Lower lobe of right lung (tissue), 2 donors: ENCODE measurements at places on chromosomes 2 and 18. TPM values are rescaled to one million over a fixed set of nuclear protein-coding genes. Genes with fewer than 3 reads are reported as not detected.

- H3K4me1 ChIP-seq, result no peaks in the 10 kb centered on the region
- no peaks in the 10 kb centered on the region for H3K27me3 ChIP-seq
- H3K4me3 ChIP-seq, result no peak overlapping the region
- peaks cover 36% of the 10 kb centered on the region for H3K36me3 ChIP-seq
Measured at GRCh38 chr18:12474876-12475275, 67.1 kb downstream of the PRELID3A start.

DNA sequence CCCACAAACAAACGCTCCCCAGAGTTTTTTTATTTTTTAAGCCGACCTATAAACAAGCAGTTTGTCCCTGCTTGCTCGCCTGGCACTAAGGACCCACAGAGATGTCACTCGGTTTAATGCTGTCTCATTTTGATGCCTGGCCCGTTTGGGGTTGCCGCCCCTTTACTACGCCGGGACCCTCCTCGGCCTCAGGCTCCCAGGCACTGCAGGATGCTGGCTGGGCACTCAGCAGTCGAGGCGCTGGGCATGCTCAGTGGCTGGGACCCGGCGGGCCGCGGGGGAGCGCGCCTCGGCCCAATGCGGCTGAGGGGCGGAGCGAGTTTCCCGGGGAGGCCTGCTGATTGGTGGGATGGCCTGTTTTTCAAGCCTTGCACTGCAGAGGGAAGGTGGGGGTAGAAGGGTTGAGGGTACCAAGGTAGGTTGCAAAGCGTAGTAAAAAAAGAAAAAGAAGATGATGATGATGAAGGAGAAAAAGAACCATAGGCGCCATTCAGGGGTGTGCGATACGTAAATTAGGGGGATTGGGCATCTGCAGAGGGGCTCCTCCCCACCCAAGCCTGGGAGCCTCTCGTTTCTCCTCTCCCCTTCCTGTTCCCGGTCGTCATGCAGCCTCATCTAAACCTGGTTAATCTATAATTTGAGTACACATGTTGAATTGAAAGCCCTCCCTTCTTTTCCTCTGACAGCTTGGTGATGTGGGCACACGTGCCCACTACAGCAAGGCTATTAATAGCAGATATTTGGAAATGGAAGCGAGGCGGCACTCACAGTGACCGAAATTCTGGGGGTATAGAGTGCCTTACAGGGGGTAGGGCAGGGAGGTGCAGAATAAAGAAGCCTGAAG lies 1.5 kb upstream of the IRS1 start:
- peaks cover 10% of the 10 kb centered on the region for H3K27me3 ChIP-seq
- H3K4me3 ChIP-seq, result peak overlapping the region; percentile 77
- peaks cover 42% of the 10 kb centered on the region for H3K4me1 ChIP-seq
- peak overlapping the region; percentile 76 for H3K27ac ChIP-seq

DNA sequence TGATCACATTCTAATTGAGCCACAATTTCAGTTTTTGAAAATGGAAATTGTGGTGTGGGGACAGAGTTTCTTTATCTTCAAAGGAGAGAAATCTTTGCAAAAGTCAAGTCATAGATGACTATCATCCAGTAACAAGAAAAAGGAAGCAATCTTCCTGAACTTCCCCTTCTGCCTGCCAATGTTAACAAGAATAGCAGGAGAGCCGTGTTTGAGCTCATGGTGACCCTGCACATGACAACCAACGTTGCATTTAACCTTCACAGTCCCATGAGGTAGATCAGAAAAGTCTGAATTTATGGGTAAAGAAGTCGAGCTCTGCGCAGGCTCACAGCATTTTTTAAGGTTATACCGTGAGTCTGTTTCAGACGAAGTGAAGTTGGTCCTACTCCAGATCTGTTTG lies 454.9 kb downstream of the LPIN1 start:
- H3K36me3 ChIP-seq, result no peaks in the 10 kb centered on the region
- peaks cover 31% of the 10 kb centered on the region for H3K4me1 ChIP-seq
- DNase-seq, result no peak
- H3K27me3 ChIP-seq, result no peaks in the 10 kb centered on the region
- H3K27ac ChIP-seq, result no peak overlapping the region
- H3K4me3 ChIP-seq, result no peak overlapping the region

- H3K4me3 ChIP-seq, result no peak overlapping the region
- no peaks in the 10 kb centered on the region for H3K27me3 ChIP-seq
Measured at GRCh38 chr2:199440118-199440517, 17.6 kb downstream of the SATB2 start.

DNA sequence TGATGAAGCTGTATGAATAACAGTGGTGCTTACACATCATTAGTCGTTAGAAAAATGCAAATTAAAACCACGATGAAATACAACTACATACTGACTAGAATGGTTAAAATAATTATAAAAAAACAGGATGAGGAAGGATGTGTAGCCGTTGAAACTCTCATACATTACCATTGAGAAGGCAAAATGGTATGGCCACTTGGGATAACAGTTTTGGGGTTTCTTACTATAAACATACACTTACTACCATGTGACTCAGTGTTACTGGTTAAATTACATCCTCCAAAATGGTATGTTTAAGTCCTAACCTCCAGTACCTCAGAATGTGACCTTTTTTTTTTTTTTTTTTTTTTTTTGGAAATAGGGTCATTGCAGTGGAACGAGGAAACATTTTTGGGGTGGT lies 58.4 kb downstream of the UBE2E3 start:
- H3K27ac ChIP-seq, result no peak overlapping the region
- DNase-seq, result no peak
- no peaks in the 10 kb centered on the region for H3K36me3 ChIP-seq
- H3K4me1 ChIP-seq, result no peaks in the 10 kb centered on the region
- H3K27me3 ChIP-seq, result no peaks in the 10 kb centered on the region

Gene INHBB
- total RNA-seq, result 5.2 TPM

Gene CDKL4
- 1.7 TPM for total RNA-seq

Gene UGT1A6
- 2.3 TPM for total RNA-seq
